Activated CD4-positive, alpha-beta T cell treated with anti-CD3 and anti-CD28 coated beads for 4 hours (primary cell): ENCODE measurements at places on chromosomes 11 and 22.

DNA sequence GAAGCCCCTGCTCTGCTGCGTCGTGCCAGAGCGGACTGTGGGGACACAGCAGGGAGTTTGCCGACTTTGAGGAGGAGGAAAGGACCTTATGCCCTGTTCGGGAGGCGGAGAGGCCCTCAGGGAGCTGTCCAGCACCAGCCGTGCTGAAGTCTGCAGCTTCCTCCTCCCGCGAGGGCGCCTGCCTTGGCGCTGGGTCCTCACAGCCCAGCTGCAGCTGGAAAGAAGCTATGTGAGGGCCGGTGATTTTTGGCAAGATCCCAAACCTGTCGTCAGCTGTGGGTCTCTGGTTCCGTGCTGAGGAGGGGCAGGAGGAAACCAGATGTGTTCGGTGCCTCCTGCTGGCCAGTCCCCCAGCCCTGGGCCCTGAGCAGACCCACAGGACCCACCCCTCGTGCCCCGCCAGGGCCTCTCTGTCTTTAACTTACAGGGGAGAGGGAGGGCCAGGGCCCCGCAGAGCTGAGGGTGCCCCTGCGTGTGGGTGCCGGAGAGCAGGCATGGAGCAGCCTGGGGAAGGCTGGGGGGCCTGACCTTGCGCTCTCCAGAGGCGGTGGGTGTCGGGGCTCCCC lies 12.0 kb downstream of the BRSK2 start:
- peak; percentile 33 for DNase-seq

GRCh38 chr11:133082841-133083488 lies 449.3 kb downstream of the OPCML start:
- no peak for DNase-seq

DNA sequence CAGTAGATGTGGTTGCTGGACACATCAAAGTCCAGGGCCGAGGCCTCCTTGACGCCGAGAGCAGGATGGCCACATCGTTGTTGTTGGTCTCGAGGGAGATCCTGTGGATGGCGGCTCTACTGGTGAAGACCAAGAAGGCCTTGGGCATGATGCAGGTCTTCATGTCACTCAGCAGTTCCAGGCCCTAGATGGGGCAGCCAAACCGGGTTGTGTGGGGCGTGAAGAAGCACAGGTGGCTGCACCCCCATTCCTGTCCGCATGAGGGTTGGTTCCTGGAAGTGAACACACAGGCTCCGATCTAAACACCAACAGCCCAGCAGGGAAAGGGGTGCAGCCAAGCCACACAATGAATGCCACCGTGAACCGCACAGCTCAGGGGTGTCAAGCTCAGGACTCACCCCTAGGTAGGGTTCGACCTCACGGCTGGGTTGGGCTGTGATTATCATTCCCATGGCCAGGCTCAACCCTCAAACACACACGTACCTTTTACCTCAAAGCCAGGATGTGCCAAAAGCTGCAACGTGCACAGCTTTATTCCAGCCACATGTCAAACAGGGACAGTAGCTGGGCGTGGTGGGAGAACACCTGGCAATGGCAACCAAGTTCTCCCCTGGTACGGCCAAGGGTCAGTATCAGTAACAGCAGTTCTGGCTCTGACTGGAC lies 132.3 kb downstream of the CRYBB2 start:
- no peak for DNase-seq

GRCh38 chr22:28771195-28771791 lies 1.2 kb upstream of the CCDC117 start:
- DNase-seq, result no peak

- no peak for DNase-seq
These were observed 3.8 kb downstream of the MN1 start for GRCh38 chr22:27797520-27798391.

- no peak for DNase-seq
These were observed 850.1 kb downstream of the NTM start for GRCh38 chr11:132220474-132220873.
